CD4-positive, alpha-beta T cell treated with Interleukin-12 subunit alpha and Interleukin-12 subunit beta, for 1 hour (primary cell): ENCODE measurements at places on chromosomes 5 and 9.
A peak's percentile ranks its signal among the peaks of the same experiment; 100 is the strongest.

GRCh38 chr9:107258919-107259318, 24.2 kb upstream of the RAD23B start:
- no peak for DNase-seq

- DNase-seq: no peak
Measured at GRCh38 chr5:174563899-174564298, 160.5 kb upstream of the MSX2 start.

DNA sequence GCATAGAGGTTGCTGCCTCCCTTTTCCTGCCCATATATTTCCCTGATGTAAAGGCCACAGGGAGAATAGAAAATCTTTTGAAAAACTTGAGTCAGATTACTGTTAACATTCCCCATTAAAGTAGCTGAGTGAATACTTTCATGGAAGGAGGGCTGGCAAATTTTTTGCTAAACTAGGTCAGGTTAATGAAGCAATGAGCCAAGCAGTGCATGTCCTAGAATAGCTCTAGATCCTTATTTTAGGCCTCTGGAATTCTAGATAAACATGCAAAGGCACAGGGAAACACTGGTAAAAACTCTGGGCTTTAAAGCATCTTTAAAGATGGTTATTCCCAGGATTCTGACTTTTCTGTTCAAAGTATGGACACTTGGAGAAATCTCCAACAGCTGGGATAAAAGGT, 27.9 kb downstream of the TTC1 start:
- no peak for DNase-seq

GRCh38 chr5:65081071-65081470, 312.3 kb downstream of the CWC27 start:
- DNase-seq: no peak

- no peak for DNase-seq
Measured at GRCh38 chr9:20603524-20604268, 18.6 kb downstream of the MLLT3 start.

GRCh38 chr5:146877178-146877681, 1.3 kb downstream of the PPP2R2B start:
- DNase-seq: peak; percentile 2

DNA sequence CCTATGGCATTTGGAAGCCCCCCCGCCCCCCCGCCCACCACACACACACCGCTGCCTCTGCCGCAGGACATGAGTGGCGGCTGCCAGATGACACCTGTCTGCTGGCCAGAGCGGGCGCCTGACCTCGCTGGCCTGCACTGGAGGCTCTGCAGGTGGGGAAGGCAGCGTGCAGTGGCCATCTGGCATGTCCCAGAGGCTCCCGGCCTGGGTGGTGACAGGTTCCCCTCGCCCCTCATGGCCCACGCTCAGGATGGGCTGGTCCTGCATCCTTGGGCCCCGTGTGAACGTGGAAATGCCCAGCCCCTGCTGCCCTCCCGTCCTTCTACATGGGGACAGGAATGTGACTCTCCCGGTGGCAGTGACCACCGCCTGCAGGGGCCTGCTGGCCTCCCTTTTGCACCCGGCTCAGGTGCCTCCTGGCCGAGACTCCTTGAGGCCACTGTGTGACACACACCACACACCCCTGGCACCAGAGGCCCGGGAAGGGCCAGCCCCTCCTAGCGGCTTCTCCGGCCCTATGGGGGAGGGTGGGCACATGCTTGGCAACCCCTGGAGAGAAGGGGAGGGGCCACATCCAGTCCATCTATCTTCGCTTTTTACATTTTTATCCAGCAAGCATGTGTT, 30.3 kb downstream of the IRX4 start:
- no peak for DNase-seq

DNA sequence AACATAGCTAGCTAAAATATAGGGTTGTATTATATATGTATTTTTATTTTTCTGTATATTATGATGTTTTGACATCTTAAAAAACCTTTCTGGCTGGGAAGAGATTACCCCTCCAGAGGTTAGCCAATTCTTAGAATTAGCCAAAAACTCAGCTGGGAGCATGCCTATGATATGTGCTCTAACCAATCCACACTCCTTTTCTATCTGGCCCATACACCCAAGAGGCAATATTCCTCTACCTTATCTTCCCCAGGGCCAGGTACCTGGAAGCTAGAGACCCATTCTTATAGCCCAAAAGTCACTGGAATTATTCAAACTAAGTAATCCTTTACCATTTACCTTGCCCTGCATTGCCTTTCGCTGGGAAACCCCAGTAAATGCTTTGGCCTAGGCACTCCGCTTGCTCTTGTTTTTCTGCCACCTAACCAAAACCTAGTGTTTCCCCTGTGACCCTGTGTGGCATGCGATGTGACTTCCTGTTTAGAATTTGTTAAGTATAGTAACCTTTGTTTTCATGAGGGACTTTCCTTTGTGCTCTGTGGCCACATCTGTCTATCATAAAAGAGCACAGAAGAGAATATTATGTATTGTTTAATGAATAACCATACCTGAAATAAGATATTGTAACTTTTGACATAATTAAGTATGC, 37.4 kb downstream of the CSNK1G3 start:
- peak; percentile 85 for DNase-seq

DNA sequence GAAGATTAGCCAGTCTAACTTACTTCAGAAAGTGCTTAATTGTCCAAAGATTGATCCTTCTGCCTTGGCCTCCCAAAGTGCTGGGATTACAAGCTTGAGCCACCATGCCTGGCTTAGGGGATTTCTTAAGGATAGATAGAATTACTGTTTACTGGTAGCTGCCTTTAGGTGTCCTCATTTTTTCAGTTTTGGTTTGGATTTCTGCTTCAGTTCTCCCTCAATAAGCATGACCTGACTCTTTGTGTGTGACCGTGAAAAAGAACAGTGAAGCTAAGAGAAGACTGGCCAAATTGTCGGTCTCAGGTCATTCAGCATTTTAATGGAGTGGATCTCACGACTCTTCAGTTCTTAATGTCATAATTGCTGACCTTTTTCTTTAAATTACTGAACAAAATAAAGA, 22.9 kb upstream of the CMYA5 start:
- DNase-seq: no peak

DNA sequence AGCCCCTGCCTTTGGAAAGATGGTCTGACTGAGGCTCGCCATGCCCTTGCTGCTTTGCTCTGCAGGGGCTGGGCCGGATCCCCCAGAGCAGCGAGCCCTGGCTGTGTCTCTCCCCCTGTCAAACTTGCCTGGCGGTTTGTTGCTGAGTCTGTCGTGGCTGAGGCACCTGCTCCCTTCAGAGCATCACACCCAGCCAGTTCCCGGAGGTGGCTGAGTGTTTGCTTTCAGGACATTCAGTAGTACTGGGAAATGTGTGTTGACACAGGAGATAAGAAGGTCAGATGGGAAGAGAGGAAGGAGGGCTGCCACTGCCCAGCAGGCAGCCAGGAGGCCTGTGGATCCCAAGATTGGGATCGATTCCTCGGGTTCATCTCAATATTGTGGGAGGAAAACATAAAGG, 62.9 kb downstream of the GADD45G start:
- no peak for DNase-seq

DNA sequence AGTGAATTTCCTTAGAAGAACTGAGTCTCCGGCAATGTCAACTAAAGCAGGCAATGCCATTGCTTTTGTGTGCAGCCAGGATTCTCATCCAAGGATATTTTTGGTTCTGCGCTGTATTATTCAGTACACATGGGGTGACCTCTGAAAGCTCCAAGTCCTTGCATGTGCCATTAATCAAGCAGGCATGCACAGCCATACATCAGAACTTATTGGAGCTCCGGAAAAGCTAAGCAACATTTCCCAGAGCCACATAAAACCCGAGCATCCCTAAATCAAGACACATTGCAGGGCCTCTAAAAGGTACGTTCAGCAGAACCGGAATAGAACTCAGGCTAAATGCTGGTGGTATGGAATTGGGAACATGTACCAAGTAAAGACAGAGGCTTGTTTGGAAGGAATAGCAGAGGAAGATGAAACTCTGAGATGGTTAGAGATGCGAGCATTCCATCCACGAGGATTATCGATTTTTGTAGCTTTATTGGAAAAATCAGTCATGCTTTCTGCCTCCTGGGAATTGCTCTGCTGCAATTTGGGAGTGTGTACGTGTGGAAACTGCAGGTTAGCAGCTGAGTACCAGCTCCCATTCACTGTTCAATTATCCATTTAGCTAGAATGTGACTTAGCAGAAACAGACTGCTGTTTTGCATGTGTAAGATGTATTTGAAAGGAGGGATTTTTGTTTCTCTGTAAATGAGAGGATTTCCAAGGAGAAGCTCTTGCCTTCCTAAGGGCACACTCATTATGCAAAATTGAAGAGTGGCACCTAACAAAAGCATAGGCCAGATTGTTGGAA, 143.7 kb upstream of the WWC1 start:
- DNase-seq: no peak
